Stimulated activated CD8-positive, alpha-beta memory T cell treated with anti-CD3 and anti-CD28 coated beads, Interleukin-7, amount 100 ng/mL, for 1 hour (primary cell): ENCODE measurements at places on chromosomes 3 and 15.

DNA sequence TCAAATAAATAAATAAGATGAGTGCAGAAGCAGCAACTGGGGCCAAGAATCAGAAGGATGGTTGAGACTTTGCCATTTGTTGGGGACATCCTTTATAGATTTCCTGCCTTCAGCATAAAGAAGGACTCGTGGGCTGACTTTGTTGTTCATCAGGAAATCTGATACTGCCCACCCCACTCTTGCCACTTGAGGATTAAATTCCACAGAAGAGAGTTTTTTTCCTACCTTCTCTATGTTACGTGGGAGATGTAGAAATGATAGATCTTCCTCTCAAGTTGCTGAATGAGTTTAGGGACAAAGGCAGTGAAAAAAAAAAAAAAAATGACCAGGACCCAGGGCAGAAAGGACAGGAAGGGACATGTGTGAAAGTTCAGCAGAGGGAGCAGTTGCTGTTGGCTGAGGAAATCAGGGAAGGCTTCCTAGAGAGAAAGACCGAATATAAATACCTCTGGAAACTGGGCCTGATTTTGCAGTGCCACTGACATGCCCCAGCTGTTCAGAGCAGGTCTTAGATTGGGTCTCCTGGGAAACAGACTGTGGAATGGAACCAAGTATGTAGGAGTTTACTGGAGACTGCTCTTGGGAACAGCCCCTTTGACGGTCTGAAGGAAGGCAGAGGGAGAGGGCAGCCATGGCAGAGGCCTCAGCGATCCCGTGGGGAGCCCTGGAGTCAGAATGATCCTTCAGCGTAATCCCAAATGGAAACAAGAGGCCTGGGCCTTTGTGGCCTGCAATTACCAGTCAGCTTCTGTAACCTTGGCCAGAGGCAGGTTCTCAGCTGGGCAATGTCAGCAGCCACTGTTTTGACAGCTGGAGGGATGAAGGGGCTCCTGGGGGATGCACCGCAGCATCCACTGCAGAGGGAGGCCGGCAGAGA, 50.9 kb downstream of the C3orf20 start:
- DNase-seq: no peak

GRCh38 chr3:109772520-109772919, 435.2 kb upstream of the DPPA4 start:
- no peak for DNase-seq

DNA sequence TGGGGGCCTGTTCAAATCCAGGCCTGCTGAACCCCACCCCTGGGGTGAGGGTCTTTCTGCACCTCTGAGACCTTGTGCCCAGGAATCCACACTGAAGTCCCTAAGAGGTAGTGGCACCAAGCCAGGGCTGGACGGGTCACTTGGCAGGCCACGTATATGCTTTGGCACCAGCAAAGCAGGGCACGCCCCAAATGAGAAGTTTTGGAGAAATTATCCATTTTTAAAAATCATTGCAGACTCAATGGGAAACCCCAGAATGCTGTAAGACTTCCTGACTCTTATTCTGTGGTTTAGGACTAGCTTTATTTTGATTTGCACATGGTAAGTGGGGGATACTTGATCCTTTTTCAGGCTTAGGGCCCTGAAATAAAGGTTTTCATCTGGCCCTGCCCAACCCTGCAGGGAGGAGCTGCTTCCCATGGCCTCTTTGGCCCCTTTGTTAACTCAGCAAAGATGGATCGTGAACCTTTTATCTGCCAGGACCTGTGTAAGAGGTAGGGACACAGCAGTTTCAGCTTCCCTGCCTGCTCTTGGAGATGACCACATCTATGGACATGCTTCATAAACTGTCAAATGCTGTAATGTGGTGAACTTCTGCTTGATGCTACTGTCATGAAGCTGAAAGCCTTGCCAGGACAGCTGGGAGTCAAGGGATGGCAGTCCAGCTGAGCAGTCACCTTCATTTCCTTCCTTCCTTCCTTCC, 88.0 kb downstream of the HMG20A start:
- no peak for DNase-seq

- DNase-seq: no peak
Measured at GRCh38 chr15:73844356-73844755, 29.0 kb upstream of the TBC1D21 start.

DNA sequence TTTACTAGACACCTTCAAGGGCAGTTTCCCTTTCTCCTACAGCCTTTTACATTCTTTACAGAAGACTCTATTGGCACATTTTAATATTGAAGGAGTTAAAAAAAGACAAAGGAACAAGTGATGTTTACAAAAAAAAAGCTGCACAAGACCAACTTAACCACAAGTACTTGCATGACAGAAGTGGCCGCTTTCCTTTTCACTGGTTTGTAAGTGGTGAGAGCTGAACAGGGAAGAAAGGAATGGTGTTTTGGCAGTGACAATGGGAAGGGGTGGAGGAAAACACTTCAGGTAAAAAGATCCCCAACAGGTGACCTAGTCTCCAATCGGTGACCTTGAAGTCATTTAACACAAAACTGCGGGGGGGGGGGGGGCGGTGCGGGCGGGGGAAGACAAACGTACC, 1.1 kb downstream of the WDR72 start:
- no peak for DNase-seq

- DNase-seq: no peak
Measured at GRCh38 chr15:61057376-61057775, 171.7 kb downstream of the RORA start.

- no peak for DNase-seq
Measured at GRCh38 chr3:172560026-172560425, 36.8 kb upstream of the TNFSF10 start.

DNA sequence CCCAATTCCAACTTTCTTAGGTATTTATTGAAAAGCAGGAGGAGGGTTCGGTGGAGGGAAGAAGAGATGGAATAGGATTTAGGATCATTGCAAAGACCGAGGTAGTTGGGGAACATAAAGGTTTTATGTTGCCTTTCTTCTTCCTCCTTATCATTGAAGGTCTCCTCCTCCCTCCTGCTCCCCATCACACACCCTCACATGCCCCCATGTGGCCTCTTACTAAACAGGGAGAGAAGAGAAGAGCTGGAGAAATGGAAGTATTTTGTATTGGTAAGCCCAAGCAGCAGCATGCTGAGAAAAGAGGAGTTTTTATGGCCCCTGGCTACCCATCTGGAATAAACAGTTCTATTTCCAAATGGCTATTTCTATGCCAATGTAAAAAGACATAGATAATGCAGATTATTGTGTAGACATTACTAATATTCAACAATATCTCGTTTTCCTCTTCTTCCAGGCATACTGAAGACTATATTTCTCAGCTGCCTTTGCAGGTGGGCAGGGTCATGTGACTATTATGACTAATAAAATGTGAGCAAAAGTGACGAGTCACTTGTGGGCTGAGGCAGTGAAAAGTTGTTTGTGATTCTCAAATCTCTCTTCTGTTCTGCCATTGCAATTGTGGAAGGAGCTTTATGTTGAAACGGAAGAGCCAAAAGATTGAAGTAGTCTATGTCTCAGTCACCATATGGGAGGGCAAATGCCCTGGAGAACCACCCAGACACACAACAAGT, 5.2 kb upstream of the GPR176 start:
- no peak for DNase-seq

- no peak for DNase-seq
Measured at GRCh38 chr3:9045371-9045770, 82.1 kb upstream of the RAD18 start.

DNA sequence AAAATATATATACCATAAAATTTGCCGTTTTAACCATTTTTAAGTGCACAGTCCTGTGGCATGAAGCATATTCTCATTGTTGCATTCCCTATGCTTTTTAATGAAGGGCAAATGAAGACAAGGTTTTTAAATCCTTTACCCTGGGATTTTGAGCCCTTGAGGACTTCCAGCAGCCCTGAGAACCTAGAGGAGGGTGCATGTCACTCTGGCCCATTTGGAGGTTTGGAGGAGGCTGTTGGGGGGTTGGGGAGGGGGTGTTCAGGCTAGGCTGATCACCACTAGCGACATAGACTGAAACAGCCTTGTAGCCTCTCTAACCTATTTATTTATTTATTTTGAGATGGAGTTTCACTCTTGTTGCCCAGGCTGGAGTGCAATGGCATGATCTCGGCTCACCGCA, 86.0 kb downstream of the SMAD6 start:
- DNase-seq: no peak

DNA sequence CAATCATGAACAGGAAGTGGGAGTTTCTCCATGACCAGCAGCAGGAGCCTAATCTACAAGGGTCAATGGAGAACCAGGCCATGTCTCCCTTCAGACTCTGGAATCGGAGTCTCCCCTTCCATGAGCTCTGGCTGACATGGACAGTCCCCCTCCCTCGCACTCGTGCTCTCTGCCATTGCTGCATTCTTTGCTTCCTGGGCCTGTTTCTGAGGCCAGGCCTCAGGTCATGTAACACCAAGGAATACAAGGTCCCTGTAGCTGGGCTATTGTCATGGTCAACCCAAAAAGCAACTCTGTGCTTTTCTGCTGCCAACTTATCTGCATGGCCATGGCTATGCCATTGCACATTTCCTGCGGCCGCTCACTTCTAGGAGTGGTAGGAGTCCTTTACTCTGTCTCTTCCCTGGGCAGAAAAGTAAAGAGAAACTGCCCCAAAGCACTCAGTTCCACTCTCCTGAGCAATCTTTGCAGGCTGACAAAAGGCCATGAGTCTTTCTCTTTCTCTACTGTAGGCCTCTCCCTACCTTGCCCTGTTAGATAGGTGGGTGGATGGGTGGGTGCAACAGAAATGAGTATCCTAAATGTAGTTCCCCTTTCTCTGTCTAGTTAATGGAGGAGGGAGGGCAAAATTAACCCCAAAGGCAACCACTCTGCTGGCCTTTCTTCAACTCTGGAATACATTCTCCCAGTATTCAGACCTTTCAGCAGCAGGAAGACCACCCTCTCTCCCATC, 40.8 kb upstream of the PROK2 start:
- no peak for DNase-seq
